ENCODE measurements at places on chromosomes 12 and 14. TPM values are rescaled to one million over a fixed set of nuclear protein-coding genes. Genes with fewer than 3 reads are reported as not detected.
A peak's percentile ranks its signal among the peaks of the same experiment; 100 is the strongest.

GLS2 gene
- 4.3 TPM for total RNA-seq

ASPG gene
- 0.30 TPM for total RNA-seq

BICD1 gene
- 15.3 TPM for total RNA-seq

- DNase-seq = no peak
Measured at GRCh38 chr12:113191227-113191626, 5.7 kb downstream of the RITA1 start.

DNA sequence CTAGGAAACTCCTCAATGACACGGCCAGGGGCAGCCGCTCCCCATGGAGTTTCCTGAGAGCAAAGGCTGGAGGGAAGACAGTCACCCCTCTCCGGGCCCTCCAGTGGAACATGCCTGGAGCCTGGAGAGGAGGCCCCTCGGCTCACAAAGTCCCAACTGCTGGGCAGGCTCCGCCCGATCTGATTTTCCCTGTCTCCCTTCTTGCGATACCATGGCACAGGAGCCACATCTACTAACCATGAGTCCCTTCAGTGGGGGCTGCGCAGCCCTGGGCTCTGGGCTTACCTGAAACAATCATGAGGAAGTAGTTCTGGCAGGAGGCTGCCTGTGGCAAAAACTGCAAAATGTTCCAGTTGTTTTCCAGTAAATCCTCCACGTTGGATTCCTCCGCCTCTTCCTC lies 15.3 kb downstream of the P2RX2 start:
- DNase-seq = no peak

GRCh38 chr12:19299765-19300164 lies 139.5 kb upstream of the AEBP2 start:
- DNase-seq = no peak

DNA sequence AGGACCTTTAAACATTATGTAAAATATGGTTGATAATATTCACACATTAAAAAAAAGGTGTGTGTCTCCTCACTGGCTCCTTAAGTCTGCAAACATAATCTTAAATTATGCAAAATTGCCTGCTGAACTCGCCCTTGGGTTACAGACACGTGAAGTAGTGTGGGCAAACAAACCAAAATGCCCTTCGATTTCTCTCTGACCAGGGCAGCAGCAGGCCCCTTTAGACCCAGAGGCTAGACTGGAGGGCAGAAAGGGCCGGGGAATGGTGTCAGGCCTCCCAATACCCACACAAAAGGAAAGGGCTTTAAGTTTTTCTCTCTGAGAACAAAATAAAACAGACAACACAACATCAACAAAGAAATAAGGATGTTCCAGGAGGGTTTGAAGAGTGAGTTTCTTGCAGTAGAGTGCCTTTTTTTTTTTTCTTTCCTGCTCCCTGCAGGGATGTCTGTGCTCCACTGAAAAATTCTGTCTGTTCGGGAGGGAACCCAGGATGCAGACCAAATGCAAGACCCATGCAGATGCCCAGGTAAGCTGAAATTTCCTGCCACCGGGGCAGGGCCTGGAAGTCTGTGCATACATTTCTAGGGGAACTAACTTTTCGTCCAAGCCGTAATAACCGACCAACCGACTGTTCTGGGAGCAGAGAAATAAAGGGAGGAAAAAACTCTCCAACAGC lies 1.7 kb downstream of the TBX3 start:
- no peak for DNase-seq

- DNase-seq = no peak
Measured at GRCh38 chr12:6226679-6227051, 26.5 kb downstream of the CD9 start.

DNA sequence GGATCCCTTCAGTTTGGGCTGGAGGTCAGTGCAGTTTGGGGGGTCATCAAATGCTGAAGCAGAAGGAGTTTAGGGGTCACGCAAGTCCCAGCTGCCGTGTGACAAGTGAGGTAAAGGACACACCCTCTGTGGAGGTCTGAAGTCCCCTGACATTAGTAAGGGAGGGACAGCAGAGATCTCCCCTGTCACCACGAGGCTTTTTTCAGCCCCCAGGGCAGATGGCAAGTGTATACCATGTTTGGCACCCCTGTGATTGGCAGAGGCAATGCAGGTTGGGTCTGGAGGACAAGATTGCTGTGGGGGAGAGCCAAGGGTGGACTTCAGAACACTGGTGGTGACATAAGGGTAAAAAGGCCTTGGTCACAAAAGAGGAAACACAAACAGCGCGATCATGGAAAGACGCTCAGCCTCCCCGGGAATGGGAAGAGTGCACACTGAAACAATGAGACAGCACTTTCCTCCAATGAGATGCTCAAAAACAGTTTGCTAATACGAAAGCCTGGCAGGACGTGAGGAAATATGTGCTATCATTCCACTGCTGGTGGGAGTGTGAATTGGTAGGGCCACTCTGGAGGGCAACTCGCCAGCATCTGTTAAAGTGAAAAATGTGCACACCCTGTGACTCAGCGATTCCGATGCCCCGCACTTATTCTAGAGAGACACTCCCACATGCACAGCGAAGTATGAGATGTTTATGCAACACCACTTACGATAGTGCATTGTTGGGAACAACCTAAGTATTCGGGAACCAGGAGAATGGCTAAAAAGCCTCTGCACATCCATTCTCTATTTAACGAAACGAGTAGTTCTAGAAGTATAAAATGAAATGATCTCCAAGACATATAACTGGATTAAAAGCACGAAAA lies 14.4 kb upstream of the CD27 start:
- DNase-seq = peak; percentile 63

GRCh38 chr14:88198446-88198845 lies 124.6 kb downstream of the KCNK10 start:
- no peak for DNase-seq

CKAP4 gene
- 14.2 TPM for total RNA-seq
